NCI-H226 (cell line): ENCODE measurements at places on chromosomes 6 and 20.

GRCh38 chr6:138637822-138638221, 135.7 kb upstream of the CCDC28A start:
- DNase-seq = no peak

- DNase-seq = no peak
Observed at GRCh38 chr6:95266537-95267258, 310.6 kb upstream of the MANEA start.

GRCh38 chr6:80438772-80439171, 332.3 kb downstream of the BCKDHB start:
- DNase-seq = peak; percentile 78

- no peak for DNase-seq
Observed at GRCh38 chr6:118468682-118469465, 79.2 kb upstream of the PLN start.

DNA sequence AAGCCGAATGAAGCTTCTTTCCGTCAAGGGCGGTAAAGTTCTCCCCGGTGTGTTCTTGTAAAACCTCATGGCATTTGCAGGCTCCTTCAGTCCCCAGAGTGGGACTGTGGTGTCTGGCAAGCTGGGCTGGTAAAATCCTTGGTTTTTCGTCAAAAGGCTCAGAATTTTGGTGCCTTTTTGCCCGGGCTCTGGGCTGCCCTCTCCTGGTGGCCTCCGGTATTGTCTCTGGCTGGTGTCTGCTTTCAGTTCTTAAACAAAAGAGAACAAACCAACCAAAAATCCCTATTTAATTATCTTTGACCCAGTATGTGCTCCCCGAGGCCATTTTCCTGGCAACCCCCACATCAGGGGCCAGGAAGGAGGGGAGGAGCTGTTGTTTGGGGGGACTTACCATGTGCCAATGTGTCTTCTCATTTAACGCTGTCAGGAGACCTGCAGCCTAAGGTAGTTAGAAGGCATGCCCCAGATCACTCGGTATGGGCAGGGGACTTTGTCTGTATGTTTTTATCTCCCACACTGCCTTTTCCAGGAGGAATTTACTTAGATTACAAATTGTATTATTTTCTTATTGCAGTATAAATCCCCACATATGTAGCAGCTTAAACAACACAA, 11.1 kb downstream of the CDH4 start:
- no peak for DNase-seq

GRCh38 chr6:39295611-39296011, 18.6 kb downstream of the KCNK17 start:
- no peak for DNase-seq
